ENCODE measurements at places on chromosomes 1 and 21. TPM values are rescaled to one million over a fixed set of nuclear protein-coding genes. Genes with fewer than 3 reads are reported as not detected.
A peak's percentile ranks its signal among the peaks of the same experiment; 100 is the strongest.

DNA sequence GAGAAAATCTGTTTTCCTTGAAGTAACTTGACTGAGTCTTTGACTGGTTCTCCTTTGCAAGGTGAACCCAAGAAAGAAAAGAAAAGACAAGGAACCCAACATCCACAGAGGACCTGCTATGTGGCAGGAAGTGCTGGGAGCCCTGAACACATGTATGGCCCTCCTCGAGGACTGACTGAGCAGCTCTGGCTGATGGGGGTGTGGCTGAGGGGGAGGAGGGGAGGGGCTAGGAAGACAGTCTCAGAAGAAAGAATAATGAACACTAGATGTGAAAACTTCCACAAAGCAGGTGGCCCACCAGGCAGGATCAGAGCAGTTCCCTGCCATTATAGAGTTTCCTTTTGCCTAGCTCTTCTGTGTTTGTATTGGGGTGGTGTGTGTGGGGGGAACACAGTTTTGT lies 26.1 kb downstream of the NENF start:
- no peak for DNase-seq

DNA sequence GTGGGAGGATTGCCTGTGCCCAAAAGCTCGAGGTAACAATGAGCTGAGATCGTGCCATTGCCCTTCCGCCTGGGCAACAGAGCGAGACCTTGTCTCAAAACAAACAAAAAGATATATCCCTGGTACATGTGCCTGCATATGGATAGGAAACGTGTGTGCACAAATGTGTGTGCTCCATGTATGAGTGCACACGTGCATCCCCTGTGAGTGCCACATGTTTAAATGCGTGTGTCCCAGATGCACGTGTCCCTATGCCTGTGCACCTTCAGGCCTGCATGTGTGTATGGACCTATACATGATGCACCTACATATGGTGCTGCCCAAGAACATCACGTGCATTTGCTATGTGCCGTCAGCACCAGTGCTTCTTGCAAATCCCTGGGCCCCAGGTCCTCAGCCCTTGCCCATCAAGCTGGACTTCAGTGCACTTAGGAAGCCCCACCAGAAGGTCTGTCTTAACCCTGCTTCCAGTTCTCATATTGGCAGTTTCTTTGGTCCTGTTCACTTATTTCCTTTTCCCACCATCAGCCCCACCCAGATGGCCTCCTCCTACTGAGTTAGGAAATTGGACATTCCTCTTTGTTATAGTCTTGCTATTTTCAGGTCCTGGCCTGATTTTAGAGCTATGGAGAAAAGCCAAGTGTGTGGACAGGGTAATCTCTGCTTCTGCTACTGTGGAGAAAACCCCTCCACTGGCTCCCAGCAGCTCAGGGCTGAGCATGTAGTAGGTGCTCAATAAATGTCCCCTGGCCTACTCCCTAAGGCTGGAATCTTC lies 15.4 kb downstream of the TIE1 start:
- DNase-seq: no peak

GRCh38 chr1:47972864-47973432 lies 24.2 kb downstream of the TRABD2B start:
- DNase-seq: no peak

- no peak for DNase-seq
Measured at GRCh38 chr1:192726820-192727504, 81.9 kb upstream of the RGS2 start.

DNA sequence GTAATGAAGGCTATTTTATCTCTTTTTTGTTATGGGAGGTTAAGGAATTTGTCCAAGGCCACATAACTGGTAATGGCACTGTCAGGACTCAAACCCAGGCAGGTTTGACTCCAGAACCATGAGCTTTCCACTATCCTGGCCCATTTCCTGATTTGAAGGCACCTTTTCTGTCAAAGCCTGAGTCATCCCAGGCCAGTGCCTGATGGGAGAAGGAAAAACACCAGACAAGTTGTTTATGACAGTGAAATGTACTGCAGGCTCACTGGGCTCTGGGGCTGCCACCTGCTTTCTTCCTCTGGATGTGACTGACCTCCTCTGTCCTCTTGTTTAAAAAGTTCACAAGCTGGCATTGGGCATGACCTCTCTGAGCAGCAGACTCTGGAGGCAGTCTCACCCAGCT lies 71.8 kb upstream of the SPATA6 start:
- DNase-seq: no peak

- no peak for DNase-seq
Measured at GRCh38 chr1:11397151-11397901, 81.6 kb upstream of the DISP3 start.

DNA sequence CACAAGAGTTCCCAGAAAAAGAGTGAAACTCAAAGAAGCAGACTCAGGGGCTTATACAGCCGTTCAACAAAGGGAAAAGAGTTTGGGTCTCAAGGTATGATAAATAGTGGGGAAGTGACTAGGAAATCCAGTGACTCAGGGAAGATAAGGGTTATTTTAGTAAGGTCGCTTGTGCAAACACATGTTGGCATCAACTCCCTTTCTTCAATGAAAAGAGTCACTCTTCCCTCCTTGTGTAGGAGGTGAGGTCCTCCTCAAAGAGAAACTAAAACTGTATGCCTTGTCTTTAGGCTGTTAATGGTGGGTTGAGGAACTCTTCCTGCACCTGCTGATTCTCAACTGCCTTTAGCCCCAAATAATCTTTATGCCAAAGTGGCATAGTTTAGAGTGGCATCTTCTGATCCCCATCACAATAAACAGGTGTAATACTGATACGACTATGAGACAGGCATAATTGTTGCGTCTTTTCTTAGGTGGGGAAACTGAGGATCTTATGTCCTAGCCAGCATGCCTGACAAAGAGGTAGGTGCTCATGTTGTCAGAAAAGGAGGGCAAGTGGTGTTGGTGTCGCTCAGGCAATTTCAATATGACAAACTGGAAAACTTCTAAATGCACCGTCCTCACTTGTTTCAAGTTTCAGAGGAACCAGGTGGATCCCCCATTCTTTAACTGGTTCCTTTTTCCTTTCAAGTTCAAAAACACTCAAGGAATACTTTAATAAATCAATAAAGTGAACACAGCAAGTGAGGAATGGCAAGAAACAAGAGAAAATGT lies 294.1 kb upstream of the RUNX1 start:
- DNase-seq: no peak

GRCh38 chr1:55375617-55376258 lies 160.6 kb upstream of the USP24 start:
- DNase-seq: peak; percentile 62

- no peak for DNase-seq
Measured at GRCh38 chr1:207830788-207831187, 78.9 kb downstream of the CD46 start.

GRCh38 chr1:101460739-101461138 lies 223.9 kb downstream of the S1PR1 start:
- DNase-seq: no peak

DNA sequence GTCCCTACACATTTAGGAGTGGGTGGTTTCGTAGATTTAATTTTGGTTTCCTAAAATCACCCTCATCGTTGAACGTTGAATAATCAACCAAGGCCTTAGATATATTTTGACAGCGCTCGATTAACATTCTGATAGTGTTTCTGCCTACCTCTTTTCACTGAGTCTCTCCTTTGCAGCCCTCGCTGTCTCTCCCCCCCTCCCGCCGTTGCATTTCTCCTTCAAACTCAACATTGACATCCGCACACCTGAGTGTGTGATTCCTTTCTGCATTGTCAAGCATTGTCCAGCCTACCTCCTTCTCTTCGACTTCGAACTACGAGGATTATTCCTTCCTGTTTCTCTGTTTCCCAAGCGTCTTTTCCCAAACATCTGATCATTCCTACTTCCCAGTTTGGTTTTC lies 1.8 kb upstream of the ADAMTS1 start:
- no peak for DNase-seq

GRCh38 chr1:243455760-243456651 lies 200.2 kb downstream of the SDCCAG8 start:
- no peak for DNase-seq

- no peak for DNase-seq
Measured at GRCh38 chr21:38987633-38988508, 182.1 kb downstream of the ETS2 start.

- peak; percentile 94 for DNase-seq
Measured at GRCh38 chr1:214551436-214552173, at the start of gene PTPN14. PTPN14 (minus strand) TSS chr1:214551602; CDS start chr1:214464803, 86,799 bp downstream.

DNA sequence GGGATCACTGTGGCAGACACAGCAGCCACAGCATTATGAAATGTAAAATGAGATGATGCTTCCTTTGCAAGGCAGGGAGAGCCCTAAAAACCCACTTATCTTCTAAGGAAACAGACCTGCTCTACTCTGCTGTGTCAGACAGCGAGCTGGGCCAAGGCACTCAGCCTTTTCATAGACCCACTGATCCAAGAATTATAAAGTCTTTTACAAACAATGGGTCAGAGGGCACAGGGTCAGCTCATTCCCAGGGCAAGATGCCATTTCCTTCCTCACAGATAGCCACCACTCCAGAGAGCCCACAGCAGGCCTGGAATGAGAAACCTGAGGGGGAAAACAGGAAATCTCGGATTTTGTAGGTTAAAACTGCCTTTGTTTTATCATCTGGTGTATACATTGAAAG lies 42.9 kb downstream of the CASQ2 start:
- DNase-seq: no peak

DNA sequence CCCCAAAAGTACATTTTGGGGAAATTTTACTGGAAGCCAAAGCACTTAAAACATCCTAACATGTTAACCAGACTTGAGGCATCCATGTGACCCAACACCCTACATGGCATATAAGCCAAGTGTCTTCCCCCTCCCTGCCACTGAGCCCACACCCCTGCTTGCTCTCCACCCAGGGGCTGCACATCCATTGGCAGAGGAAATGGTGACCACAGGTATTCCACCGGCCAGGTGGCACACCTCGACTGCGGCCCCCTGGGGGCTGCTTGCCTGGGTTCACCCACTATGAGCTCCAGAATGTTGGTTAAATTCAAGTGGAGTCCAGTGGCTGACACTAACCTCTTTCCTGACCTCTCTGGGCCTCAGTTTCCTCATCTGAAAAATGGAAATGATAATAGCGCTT lies 64.4 kb upstream of the FAM20B start:
- DNase-seq: no peak

GRCh38 chr1:64839732-64840405 lies 95.0 kb downstream of the RAVER2 start:
- DNase-seq: no peak

GABRD gene
- not detected for total RNA-seq

KRTAP26-1 gene
- not detected for total RNA-seq

COL8A2 gene
- 0.26 TPM for total RNA-seq

RNU1-1 gene
- total RNA-seq: not detected

CYP4Z1 gene
- not detected for total RNA-seq

ANGPTL1 gene
- 3.7 TPM for total RNA-seq

CNKSR1 gene
- total RNA-seq: not detected

TRIM58 gene
- not detected for total RNA-seq

DNALI1 gene
- total RNA-seq: 13.9 TPM

TPRG1L gene
- total RNA-seq: 19.6 TPM
